ENCODE measurements at places on chromosomes 5 and 9.

DNA sequence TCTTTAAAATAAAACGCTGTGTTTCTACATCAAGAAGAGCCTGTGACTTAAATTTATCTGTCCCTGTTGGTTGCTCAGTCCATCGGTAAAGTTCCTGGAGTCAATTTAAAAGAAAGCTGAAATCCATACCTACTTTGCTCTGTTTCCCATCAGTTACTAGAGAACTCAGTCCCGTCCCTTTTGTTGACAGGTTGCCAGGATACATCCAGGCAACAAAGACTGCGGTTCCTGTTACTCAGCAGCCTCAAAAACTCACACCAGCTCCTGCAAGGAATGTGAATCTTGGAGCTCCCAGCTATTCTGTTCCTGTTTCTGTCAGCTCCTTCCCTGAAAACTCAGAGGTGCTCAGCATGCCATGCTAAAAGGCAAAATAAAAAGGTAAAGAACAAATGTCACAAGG is at the start of gene ZNF474:
Gene ZNF474, plus strand, starts transcription at position 241 of the 400 bp plus-strand sequence. CDS start 22,445 bp downstream, outside the sequence.
- no peak for DNase-seq

- DNase-seq: no peak
Measured at GRCh38 chr9:137421838-137422603, 941 bp downstream of the EXD3 start.

DNA sequence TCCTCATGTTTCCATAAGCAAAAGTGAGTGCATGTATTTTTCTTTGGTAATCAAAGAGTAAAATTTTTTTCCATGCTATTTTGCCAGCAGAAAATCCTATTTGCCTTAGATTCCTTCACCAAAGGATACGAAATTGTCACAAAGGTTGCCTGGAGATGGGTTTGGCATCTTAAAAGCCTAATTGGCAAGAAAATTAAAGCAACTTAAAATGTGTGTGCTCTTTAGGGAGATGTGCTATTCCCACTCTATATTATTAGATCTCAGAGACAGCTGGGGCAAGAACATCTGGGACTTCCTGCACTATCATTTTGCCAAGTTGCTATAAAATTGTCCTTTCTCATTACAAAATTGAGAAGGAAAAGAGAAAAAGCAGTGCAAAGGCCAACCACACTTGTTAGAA is 146.1 kb downstream of the PLCXD3 start:
- DNase-seq: no peak

DNA sequence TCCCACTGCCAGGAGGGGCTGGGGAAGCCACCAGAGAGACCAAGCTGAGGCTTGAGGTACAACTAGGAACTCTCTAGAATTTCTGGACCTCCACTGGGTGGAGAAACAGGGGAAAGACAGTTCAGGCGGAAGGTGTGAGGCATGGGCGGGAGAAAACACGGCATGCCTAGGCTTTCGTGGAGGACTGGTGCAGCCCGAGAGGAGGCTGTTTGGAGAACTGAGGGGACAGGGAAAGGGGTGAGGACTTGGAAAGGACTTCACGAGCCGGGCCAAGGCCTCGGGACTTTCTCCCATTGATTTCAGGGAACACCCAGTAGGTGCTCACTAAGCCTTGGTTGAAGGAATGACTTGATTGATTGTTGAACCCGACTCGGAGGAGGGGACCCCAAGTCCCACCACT is 9.5 kb upstream of the ADGRD2 start:
- no peak for DNase-seq

DNA sequence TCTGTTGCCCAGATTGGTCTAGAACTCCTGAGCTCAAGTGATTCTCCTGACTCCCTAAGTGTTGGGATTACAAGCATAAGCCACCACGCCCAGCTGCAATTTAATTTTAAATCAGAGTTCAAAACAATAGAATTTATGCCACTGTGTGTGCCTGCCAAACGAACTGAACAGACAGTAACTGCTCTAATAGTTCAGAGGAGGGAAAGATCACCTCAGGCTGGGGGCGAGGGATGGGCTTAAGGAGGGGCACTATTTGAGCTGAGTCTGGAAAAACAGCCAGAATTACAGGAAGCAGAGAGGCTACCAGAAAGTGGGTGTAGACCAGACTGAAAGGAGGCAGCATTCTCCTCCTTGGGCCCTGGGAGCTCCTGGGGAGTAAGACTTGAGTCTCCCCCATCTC is 12.2 kb downstream of the NOL6 start:
- no peak for DNase-seq

- no peak for DNase-seq
Measured at GRCh38 chr5:107512029-107512428, 158.7 kb downstream of the EFNA5 start.

GRCh38 chr5:123874600-123875201 is 362.7 kb downstream of the CSNK1G3 start:
- no peak for DNase-seq

GRCh38 chr5:149790276-149790675 is 60.2 kb downstream of the PPARGC1B start:
- no peak for DNase-seq

- no peak for DNase-seq
Measured at GRCh38 chr5:5304361-5305020, 118.0 kb upstream of the ICE1 start.

DNA sequence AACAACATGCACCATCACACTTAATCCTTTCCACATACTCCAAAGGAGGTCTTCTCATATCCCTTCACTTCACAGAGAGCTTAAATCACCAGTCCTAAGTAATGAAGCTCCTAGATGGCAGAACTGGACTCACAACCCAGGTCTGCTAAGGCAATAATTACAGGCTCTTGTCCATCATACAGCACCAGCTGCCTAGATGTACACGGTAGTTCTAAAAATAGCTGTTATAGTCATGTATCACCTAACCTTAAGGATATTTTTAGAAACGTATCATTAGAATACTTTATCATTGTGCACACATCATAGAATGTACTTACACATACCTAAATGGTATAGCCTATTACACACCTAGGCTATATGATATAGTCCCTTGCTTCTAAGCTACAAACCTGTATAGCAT is 644.6 kb upstream of the RGMB start:
- DNase-seq: no peak

- DNase-seq: no peak
Measured at GRCh38 chr5:124583469-124584350, 162.7 kb downstream of the ZNF608 start.

DNA sequence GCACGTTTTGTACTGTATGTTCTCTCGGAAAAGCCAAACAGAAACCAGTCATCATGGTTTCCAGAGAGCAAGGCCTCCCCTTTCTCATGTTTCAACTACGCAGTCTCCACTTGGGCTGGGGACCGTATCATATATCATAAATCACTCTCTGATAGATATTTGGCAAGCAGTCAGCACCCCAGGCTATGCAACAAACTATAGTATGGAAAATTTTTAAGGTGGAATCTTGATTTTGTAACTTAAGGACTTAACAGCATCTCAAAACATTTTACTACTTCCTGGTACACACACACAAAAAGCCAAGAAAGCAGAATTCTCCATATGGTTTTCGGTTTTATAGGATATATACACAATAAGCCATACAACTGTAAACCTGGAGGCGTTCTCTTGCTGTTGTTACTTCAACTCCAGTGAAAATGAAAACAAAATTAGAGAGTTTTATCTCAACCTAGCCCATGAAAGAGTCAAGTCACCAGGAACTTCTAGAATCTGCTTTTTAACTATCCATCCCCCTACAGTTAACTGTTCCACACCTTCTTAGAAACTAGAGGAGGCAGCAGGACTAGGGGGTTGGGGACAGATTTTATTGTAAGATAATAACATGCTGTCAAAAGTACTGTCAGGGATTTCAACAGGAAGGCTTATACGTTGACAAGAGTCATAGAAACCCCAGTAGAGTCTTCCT is 283.4 kb downstream of the NFIB start:
- DNase-seq: no peak

- DNase-seq: no peak
Measured at GRCh38 chr5:91166059-91166807, 216.9 kb downstream of the ARRDC3 start.

DNA sequence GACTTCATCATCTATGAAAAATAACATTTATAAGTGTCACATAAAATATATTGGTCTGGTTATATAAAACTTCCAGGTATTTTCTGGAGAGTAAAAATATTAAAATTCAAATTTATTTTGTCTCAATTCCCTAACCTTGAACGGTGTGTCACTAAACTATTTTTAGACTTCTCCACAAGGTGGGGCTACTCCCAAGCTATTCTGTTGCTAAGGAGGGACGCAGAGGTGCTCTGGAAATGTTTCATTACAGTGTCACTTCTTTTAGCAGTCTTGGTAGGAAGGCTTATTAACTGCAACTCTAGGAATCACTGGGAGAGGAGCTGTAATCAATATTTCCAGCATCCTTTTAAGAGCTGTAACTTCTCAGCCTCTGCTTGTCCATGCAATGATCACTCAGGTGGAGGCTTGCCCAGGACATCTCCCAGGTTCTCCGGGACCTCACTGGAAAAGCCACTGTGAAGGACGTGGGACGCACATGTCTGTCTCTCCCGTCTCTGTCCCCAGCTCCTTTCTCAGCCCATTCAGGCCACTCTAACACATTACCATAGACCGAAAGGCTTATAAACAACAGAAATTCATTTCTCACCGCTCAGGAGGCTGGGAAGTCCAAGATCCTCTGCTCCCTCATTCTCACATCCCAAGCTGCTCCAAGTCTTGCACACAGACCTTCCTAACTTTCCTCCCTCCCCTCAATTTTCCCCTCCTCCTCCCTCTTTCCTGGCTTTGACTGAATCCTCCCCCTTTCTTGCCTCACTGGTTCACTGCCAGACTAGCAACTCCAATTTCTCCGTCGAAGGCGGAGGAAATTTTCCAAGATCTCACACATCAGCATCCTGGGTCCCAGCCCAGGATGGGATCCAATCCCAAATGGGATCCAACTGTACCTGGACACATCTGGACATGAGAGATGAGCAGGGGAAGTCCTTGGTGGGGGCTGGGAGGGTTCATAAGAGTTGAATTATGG is 32.7 kb upstream of the DNAH5 start:
- no peak for DNase-seq

DNA sequence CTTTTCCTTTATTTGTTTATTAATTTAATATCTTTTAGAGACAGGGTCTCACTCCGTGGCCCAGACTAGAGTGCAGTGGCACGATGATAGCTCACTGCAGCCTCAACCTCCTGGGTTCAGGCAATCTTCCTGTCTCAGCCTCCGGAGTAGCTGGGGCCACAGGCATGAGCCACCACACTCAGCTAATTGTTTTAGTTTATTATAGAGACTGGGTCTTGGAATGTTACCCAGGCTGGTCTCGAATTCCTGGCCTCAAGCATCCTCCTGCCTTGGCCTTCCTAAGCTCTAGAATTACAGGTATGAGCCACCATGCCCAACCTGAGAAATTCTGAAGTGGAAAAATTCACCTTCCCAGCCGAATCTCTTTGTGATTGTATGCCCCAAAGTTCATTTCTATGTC is 139.4 kb upstream of the SLC12A2 start:
- DNase-seq: no peak

GRCh38 chr9:84652496-84653120 is 16.9 kb upstream of the NTRK2 start:
- no peak for DNase-seq

- no peak for DNase-seq
Measured at GRCh38 chr5:25948278-25948677, 1090.1 kb downstream of the CDH9 start.

GRCh38 chr9:21381448-21382339 is 3.5 kb downstream of the IFNA2 start:
- no peak for DNase-seq

- no peak for DNase-seq
Measured at GRCh38 chr9:755454-756381, 85.8 kb upstream of the DMRT1 start.

GRCh38 chr9:130366888-130367550 is 77.7 kb upstream of the ASS1 start:
- DNase-seq: no peak

GRCh38 chr9:136927343-136928271 is 16.9 kb downstream of the FBXW5 start:
- DNase-seq: no peak

DNA sequence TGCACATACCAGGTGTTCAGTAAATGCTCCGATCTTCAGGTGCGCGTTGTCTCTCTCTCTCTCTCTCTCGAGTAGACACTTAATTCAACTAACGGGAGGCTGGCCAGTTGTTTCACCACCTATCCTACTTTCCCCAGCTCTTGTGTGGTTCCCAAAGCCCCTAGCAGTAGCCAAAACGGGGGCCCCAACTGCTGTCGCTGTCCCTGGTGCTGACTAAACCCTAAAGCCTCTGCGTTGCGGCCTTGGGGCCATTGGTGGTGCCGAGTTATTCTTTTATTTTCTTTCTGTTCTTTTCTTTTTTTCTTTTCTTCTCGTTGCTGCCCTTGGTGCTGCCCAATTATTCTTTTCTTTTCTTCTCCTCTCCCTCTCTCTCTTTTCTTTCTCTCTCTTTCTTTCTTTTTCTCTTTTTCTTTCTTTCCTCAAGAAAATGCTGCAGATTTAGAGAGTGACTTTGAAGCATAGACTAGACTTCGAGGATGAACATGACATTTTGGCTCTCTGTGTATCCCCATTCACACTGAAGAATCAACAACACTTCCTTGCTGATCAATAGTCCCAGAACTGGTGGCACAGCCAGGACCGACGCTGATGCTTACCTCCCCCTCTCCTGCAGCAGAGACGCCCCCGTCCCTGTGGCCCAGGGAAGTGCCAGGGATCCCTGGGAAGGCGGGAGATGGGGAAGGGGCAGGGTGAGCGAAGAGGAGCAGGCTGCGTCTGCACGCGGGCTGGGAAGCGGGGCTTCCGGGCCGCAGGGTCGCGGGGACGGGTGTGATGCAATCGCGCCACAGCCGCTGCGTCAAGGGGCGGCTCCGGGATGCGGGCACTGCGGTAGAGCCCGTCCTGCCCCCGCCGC is at the start of gene FBLL1:
Gene FBLL1, plus strand, starts transcription at position 785 of the 853 bp plus-strand sequence. CDS start 200 bp downstream, outside the sequence.
- DNase-seq: peak; percentile 2

GRCh38 chr9:133202145-133202513 is 6.9 kb downstream of the OBP2B start:
- DNase-seq: no peak

DNA sequence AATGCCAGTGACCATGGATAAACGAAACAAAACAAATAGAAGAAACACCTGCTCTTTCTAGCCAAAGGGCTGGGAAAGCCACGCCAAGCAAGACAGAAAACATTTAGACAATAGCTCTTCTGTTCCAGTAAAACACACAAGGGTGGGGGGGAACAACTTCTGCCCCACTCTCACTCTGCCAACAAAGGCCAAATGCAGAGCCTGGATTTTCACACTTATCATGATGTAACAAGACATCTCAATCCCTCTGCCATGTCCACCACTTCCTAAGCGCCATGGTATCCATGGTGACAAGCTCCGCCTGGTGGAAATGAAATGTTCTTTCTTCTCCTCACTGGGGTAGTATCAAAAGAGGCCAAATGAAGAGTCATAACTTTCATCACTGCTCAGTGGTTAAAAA is 60.6 kb downstream of the DRD1 start:
- DNase-seq: no peak

- no peak for DNase-seq
Measured at GRCh38 chr9:128825923-128826700, 3.5 kb downstream of the SPOUT1 start.

DNA sequence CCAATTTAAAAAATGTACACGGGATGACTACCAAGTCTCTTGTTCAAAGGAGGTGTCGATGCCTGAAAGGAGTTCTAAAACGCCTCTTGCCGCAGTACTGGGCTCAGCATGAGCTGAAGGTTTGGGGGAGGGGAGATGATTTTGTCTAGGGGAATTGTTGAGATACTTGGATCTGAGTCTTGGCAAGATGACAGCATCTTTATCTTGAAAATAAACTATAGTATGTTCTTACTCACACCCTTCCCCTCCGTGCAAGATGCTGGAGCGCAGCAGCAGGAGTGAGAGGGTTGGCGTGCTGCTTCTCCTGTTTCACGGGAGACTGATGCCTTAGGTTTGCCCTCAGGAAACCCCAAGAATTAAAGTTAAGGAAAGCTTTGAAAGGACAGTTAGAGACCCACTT is 47.3 kb downstream of the FAM78A start:
- DNase-seq: no peak

Data from stimulated activated CD8-positive, alpha-beta memory T cell treated with anti-CD3 and anti-CD28 coated beads, Interleukin-7, amount 100 ng/mL, for 4 hours (primary cell).